ENCODE measurements at places on chromosomes 1 and 21. TPM values are rescaled to one million over a fixed set of nuclear protein-coding genes. Genes with fewer than 3 reads are reported as not detected.

GBP6 gene
- 0.15 TPM for total RNA-seq

C8A gene
- total RNA-seq = under 0.01 TPM

AMPD1 gene
- total RNA-seq = not detected

DNAI4 gene
- 5.4 TPM for total RNA-seq

KAZN gene
- total RNA-seq = 3.3 TPM

ACTL8 gene
- total RNA-seq = not detected

PFKFB2 gene
- total RNA-seq = 5.3 TPM

FAM163A gene
- not detected for total RNA-seq

CELA2A gene
- not detected for total RNA-seq

TSPAN1 gene
- not detected for total RNA-seq

TRAPPC3 gene
- total RNA-seq = 85.0 TPM

CR1 gene
- total RNA-seq = under 0.01 TPM

ASCL5 gene
- total RNA-seq = not detected

TRIM63 gene
- total RNA-seq = 0.15 TPM

TMEM200B gene
- total RNA-seq = 22.8 TPM

CYP4Z1 gene
- not detected for total RNA-seq

HSD3B2 gene
- not detected for total RNA-seq

LCE2C gene
- not detected for total RNA-seq

KIF14 gene
- total RNA-seq = 16.0 TPM

ALPL gene
- total RNA-seq = 0.87 TPM

POTED gene
- not detected for total RNA-seq

FCRLA gene
- 1.5 TPM for total RNA-seq

TP73 gene
- not detected for total RNA-seq

HMCN1 gene
- 7.4 TPM for total RNA-seq

OPRD1 gene
- under 0.01 TPM for total RNA-seq

ITLN2 gene
- not detected for total RNA-seq

KPRP gene
- total RNA-seq = not detected

DHRS3 gene
- total RNA-seq = 52.5 TPM

OTUD3 gene
- total RNA-seq = 5.4 TPM
